IPS DF 6.9 (cell line): ENCODE measurements at places on chromosomes 12 and 14.
A peak's percentile ranks its signal among the peaks of the same experiment; 100 is the strongest.

DNA sequence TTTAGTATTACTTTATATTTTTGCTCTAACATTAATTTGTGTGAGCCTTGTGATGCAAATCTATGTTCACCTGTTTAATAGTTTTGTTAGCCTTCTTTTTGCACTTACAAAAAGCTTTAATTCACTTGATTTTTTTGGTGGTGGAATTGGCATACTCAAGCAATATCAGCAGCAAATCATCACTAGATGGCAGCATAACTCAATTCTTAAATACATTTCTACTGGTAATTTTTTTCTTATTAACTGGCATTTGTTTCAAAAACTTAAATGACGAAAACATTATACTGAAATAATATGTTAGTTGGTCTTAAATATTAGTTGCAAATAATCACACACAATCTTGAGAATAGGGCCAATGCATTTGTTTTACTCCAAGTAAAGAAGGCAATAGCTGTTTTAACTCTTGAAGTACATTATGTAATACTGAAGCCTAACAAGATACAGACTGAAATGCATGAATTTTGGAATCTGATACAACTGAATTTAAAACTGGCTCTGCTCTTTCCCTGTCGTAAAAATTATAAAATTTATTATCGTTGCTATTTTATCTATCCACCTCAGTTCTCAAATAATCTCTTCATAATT lies 151.5 kb downstream of the ATXN7L3B start:
- peak; percentile 4 for DNase-seq

- no peak for DNase-seq
Measured at GRCh38 chr12:13915096-13915495, 66.3 kb downstream of the GRIN2B start.

DNA sequence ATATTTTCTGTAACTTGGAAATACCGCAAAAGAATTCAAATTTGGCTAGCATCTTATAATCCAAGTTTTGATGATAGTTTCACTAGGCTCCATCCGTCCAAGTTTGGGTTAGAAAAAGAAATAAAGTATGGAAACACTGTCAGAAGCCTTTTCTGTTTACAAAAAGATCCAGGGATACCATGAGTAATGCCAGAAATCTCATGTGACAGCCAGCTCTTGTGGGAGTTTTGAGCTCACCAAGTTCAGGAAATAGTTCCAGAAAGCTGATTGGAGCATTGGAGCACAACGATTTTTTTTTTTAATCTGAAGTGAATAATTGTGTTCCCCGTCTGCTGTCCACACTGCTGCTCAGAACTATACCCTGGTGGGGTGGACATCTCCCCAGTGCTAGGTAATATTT lies 229.7 kb upstream of the NPAS3 start:
- DNase-seq: no peak

GRCh38 chr12:11677093-11677492 lies 27.6 kb downstream of the ETV6 start:
- DNase-seq: no peak

- no peak for DNase-seq
Measured at GRCh38 chr12:132585177-132585576, 25.2 kb downstream of the LRCOL1 start.

GRCh38 chr12:56725723-56726102 lies 614 bp upstream of the NACA start:
- no peak for DNase-seq

GRCh38 chr14:100810861-100811461 lies 15.0 kb upstream of the MEG3 start:
- DNase-seq: no peak

- no peak for DNase-seq
Measured at GRCh38 chr12:46546634-46547273, 174.2 kb upstream of the SLC38A2 start.

- no peak for DNase-seq
Measured at GRCh38 chr14:38546932-38547551, 291.1 kb upstream of the CLEC14A start.

DNA sequence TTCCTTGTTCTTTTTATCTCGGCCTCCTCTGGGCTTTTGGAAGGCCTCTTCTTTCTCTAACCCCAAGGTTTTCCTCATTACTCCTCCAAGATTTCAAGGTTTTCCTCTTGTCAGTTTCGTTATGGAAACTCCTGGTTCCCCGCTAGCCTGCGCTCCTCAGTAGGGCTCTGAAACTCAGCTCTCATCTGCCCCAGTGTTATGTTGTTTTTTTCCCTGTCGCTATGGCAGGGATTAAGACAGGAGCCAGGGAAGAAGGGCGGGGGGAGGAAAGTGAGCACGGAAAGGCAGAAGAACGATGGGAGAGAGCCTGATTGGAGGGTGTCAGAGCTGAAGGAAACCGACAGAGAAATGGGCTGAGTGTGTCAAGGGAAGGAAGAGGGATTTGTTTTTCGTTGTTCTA lies 26.5 kb upstream of the JDP2 start:
- DNase-seq: no peak

GRCh38 chr12:88237954-88238353 lies 95.8 kb downstream of the TMTC3 start:
- DNase-seq: no peak

GRCh38 chr14:21915826-21916225 lies 242.2 kb upstream of the OR4E1 start:
- no peak for DNase-seq

DNA sequence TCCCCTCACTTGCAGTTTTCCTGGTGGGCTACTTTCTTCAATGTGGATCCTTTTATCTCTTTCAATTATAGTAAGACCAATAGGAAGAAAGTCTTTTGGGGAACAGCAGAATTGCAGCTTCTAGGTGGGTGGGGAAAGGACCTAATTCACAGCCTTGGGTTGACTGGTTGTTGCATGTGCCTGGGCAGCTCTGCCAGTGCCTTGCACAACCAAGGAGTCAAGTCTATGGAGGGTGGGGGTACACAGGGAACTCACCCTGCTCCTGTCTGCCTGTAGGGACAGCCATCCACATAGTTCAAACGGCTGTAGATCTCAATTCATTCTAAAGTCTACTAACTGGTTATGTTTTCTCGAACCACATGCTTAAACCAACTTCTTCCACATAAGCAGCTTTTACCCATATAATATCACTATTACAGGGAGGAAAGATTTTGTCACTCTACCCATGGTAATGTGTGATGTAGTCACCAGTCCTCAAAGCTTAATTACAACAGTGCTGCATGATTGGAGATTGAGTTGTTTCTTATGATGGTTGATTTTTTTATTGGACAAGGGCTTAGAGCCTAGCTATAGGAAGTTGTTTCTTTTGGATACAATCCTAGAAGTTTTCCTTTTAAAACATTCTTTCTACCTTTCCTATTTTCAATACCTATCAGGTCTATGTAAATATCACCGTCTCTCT lies 117.7 kb upstream of the FRMD6 start:
- no peak for DNase-seq

- no peak for DNase-seq
Measured at GRCh38 chr12:127538316-127538715, 728.7 kb upstream of the TMEM132C start.

DNA sequence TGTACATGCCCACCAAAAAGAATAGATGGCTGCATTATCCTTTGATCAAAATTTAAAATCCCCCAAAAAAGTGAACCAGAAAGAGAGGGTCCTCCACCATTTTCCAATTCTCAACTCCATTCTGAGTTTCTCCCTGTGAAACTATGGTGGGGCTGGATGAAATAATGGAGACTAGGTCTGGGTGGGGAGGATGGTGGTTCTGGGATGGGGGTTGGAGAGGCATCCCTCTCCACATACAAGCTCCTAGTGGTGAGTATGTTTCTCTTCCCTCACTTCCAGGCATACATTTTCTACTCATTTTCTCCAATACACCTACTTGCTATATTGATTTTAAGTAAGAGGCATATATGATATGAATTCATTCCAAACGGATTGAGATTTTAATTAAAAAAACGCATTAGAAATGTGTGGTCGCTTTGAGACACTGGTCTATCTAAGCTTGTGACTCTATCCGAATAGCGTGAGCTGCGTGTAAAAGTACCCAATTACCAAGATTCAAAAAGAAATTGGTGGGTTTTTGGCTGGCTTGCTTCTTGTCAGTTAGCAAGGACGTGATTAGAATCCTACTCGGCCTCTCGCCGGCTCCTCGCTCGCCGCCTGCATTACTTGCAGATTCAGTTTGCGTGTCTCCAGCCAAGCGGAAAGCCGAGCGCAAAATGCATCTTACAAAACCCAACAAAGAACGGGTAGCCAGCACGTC lies 3.4 kb downstream of the ASCL1 start:
- no peak for DNase-seq

DNA sequence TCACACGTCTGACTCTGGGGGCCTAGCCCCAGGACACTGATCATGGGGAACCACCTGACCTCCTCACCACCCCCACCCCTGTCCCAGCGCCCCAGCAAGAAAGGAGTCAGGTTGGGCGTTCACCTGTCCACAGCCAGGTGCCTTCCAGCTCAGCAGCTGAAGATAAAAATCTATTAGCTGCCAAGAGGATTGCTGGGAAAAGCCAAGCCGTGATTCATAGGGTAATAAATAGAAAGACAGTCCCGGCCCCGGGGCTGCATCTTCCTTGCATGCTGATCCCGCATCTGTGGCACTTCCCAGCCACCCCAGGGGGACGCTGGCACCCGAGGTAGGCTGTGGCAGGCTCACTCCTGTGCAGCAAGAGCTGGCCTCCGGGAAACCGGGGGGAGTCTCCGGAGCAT lies 70.2 kb upstream of the NCOR2 start:
- DNase-seq: no peak

- no peak for DNase-seq
Measured at GRCh38 chr12:114302117-114302516, 103.8 kb downstream of the TBX5 start.

DNA sequence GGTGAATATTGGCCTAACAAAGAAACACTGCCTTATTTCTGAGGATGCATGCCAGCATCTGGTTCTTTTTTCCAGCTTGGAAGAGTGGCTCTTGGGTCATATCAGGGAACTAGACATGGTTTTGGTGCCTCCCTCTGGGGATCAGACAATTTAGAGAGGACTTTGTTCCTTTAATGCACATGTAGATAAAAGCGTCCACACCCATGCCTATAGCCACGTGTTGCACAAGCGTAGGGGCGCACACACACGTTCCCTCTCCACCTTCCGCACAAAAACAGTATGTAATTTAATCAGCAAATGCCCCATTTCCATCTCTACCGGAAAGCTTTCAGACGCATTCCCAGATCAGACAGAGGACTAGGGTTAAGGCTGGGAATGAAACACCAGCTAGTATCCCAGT lies 61.7 kb upstream of the RIC8B start:
- DNase-seq: no peak

DNA sequence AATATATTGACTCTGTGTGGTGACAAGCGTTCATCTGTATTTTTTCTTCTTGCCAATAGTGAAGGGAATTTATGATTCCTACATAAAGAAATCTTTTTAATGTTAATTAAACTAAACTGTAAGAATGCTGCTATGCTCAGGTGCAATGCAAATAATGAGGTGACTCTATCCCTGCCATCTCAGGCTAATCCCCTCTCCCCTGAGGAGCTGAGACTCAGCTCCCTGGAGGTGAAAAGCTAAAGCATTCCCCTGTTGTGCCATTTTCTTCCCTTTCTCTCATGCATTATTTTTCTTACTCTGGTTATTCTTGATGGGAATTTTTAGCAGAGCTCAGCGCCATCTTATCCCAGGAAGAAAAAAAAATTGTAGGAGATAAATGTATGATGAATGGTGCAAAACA lies 113.9 kb upstream of the FGD4 start:
- DNase-seq: no peak

- DNase-seq: no peak
Measured at GRCh38 chr12:52199294-52199919, 7.6 kb upstream of the KRT80 start.

GRCh38 chr12:85627584-85627983 lies 208.6 kb downstream of the RASSF9 start:
- DNase-seq: no peak

- no peak for DNase-seq
Measured at GRCh38 chr12:29521951-29522350, 24.5 kb upstream of the OVCH1 start.

DNA sequence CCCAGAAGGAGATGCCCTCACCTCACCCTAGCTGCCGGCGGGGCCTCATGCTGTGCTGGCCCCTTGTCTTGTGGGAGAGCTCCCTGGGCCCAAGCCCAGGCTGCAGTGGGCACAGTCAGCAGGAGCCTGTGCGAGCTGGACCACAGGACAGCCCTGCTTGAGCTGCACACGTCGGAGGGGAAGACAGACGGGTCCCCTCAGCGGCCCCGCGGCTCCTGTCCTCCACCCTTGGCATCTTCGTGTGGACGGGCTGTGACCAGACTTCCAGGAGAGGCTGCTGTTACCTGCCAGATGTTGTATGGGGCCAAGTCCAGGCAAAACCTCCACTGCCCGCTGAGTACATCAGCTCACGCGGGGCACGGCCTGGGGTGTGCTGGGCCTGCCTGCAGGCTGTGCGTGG lies 9.4 kb upstream of the TEX22 start:
- DNase-seq: no peak

DNA sequence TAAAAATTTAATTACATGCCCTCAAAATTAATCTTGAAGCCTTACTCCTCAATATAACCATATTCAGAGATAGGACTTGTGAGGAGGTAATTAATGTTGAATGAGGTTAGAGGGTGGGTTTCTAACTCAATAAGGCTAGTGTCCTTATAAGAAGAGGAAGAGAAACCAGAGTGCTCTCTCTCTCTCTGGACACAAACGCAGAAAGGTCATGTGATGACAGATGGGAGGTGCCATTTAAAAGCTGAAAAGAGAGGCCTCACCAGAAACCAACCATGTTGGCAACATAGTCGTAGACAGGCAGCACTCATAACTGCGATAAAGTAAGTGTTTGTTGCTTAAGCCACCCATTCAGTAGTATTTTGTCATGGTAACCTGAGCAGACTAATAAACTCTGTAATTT lies 378.5 kb upstream of the LMO3 start:
- DNase-seq: no peak

DNA sequence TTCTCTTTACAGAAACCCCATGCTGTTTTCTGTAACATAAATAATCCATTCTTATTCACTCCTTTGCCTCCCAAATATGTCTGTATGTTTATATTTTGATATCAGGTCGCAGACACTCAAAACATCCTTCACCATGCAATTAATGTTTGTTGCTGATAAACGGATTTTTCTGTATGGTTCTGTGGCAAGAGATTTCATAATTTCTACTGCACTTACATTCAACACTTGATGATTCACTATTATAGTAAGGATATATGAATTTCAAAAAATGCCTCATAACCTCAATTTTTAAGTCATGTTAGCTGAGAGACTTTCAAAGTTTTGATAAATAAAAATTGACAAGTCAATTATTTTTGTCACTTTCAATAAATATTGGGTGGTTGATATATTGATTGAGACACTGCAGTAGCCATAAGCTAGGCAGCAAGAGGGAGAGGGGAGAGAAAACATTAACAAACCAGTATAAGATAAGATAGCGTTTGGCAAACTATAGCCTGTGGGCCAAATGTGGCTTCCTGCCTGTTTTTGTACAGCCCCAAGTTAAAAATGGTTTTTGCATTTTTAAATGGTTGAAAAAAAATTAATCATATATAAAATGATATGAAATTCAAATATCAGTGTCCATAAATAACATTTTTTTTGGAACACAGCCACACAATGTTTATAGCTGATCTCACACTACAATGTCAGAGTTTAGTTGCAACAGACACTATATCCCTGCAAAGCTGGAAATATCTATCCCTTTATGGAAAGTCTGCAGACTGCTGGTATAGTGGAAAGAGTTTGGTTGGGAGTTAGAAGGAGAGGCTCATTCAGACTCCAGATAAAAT lies 18.3 kb downstream of the ALDH6A1 start:
- no peak for DNase-seq
